ENCODE measurements at places on chromosomes 16 and 17. TPM values are rescaled to one million over a fixed set of nuclear protein-coding genes. Genes with fewer than 3 reads are reported as not detected.

GRCh38 chr16:24731722-24732419 lies 2.4 kb downstream of the TNRC6A start:
- no peak overlapping the region for H3K4me3 ChIP-seq
- H3K27ac ChIP-seq = no peak overlapping the region
- no peaks in the 10 kb centered on the region for H3K36me3 ChIP-seq
- peak; percentile 18 for DNase-seq
- H3K27me3 ChIP-seq = no peaks in the 10 kb centered on the region

GRCh38 chr17:75439287-75439686 lies 17.1 kb upstream of the TMEM94 start:
- H3K27ac ChIP-seq = no peak overlapping the region
- H3K36me3 ChIP-seq = no peaks in the 10 kb centered on the region
- H3K27me3 ChIP-seq = no peaks in the 10 kb centered on the region
- no peak for DNase-seq
- H3K4me1 ChIP-seq = peaks cover 9% of the 10 kb centered on the region

- no peak overlapping the region for H3K27ac ChIP-seq
- H3K27me3 ChIP-seq = peaks cover 19% of the 10 kb centered on the region
- no peaks in the 10 kb centered on the region for H3K36me3 ChIP-seq
- H3K4me1 ChIP-seq = peaks cover 13% of the 10 kb centered on the region
These were observed 702 bp downstream of the IRX5 start for GRCh38 chr16:54931120-54932014.

GRCh38 chr16:54651440-54652195 lies 279.0 kb upstream of the IRX5 start:
- no peak for DNase-seq
- no peaks in the 10 kb centered on the region for H3K4me1 ChIP-seq
- no peak overlapping the region for H3K4me3 ChIP-seq
- no peaks in the 10 kb centered on the region for H3K36me3 ChIP-seq
- no peak overlapping the region for H3K27ac ChIP-seq
- H3K27me3 ChIP-seq = peaks cover 2% of the 10 kb centered on the region

GRCh38 chr17:78981010-78981888 lies 1.5 kb upstream of the LGALS3BP start:
- no peak overlapping the region for H3K4me3 ChIP-seq
- DNase-seq = no peak
- H3K36me3 ChIP-seq = no peaks in the 10 kb centered on the region

GRCh38 chr16:11583889-11584565 lies 2.7 kb downstream of the LITAF start:
- peaks cover 3% of the 10 kb centered on the region for H3K36me3 ChIP-seq
- H3K4me1 ChIP-seq = peaks cover 14% of the 10 kb centered on the region
- peak overlapping the region; percentile 78 for H3K27ac ChIP-seq
- no peak overlapping the region for H3K4me3 ChIP-seq
- H3K27me3 ChIP-seq = no peaks in the 10 kb centered on the region
- DNase-seq = peak; percentile 40

Gene CEP112
- 3.6 TPM for polyA plus RNA-seq

- H3K27me3 ChIP-seq = no peaks in the 10 kb centered on the region
- DNase-seq = no peak
- H3K27ac ChIP-seq = no peak overlapping the region
- no peaks in the 10 kb centered on the region for H3K36me3 ChIP-seq
These were observed 242.9 kb downstream of the FTO start for GRCh38 chr16:53946746-53947386.

Gene CD300A
- 5.5 TPM for polyA plus RNA-seq

Gene TADA2A
- 20.8 TPM for polyA plus RNA-seq

DNA sequence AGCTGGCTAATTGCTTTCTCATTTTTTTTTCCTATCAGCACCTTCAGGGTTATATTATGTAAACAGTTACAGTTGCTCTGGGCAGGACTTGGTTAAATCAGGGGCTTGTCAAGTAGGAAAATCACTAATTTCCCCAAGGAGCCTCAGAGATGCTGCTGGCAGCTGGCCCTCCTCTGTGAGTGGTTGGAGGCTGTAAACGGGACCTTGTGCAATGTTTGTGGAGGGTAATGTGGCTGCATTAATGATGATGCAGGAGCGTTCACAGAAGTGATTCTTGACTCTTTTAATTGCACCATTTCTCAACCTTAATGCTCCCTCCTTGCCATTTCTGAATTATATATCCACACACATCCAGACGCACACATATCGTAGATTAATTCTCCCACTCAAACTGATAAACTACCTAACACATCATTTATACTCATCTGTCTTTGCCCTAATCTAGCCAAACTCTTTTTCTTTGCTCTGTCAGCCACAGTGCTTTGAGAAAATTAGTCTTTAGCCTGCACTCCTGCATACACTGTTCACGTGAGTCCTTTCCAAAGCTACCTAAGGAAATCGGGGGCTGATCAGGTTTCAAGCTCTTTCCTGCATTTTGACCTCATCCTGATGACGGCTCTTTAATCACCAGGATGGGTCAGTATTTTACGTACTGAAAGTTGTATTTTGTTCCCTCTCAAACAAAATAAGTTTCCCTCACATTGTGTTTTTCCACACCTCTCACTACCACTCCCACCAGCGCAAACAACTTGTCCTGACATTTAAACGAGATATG lies 154.4 kb upstream of the PIRT start:
- H3K4me3 ChIP-seq = no peak overlapping the region
- H3K27me3 ChIP-seq = no peaks in the 10 kb centered on the region
- DNase-seq = no peak
- no peak overlapping the region for H3K27ac ChIP-seq
- H3K4me1 ChIP-seq = no peaks in the 10 kb centered on the region

GRCh38 chr16:85075236-85075924 lies 36.9 kb downstream of the CIBAR2 start:
- H3K27ac ChIP-seq = no peak overlapping the region
- peaks cover 8% of the 10 kb centered on the region for H3K36me3 ChIP-seq
- H3K27me3 ChIP-seq = no peaks in the 10 kb centered on the region
- H3K4me1 ChIP-seq = no peaks in the 10 kb centered on the region
- DNase-seq = no peak
- no peak overlapping the region for H3K4me3 ChIP-seq

- H3K4me1 ChIP-seq = no peaks in the 10 kb centered on the region
- no peak overlapping the region for H3K4me3 ChIP-seq
- no peaks in the 10 kb centered on the region for H3K27me3 ChIP-seq
- no peak for DNase-seq
- H3K36me3 ChIP-seq = no peaks in the 10 kb centered on the region
These were observed 376.5 kb upstream of the CDH5 start for GRCh38 chr16:65989861-65990604.

Gene KCNJ18
- polyA plus RNA-seq = not detected

- no peaks in the 10 kb centered on the region for H3K36me3 ChIP-seq
- H3K27ac ChIP-seq = no peak overlapping the region
- H3K4me3 ChIP-seq = no peak overlapping the region
- no peaks in the 10 kb centered on the region for H3K27me3 ChIP-seq
- peaks cover 7% of the 10 kb centered on the region for H3K4me1 ChIP-seq
These were observed 1.0 kb upstream of the RHOT1 start for GRCh38 chr17:32141258-32141657.
